ENCODE measurements at places on chromosomes 3 and 15.

GRCh38 chr3:20023623-20024405, 11.8 kb upstream of the PP2D1 start:
- DNase-seq = no peak

DNA sequence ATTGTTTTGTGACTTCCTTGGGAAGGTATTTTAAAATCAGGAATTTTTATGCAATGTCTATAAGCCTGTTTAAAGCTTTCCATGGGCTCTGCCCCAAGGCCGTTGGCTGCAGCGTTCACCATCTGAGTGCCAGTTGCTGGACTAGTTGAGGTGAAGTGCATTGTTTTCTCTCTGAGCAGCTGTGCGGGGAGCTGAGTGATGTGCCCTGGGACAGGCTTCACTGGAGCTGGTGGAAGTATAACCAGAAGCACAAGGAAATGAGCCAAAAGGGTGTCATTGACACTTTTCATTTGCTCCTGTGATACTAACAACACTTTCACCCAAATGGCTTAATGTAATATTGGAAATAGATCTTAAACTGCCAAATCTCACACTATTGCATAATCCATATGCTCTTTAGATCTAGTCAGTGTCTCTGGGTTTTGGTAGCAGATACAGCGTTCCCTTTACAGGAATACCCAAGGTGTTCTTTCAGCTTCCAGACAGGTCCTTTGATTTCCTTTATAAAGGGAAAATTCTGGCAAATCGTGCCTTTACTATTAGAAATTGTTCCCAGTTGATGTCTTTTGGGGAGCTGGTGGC, 29.2 kb downstream of the APH1B start:
- DNase-seq = no peak

DNA sequence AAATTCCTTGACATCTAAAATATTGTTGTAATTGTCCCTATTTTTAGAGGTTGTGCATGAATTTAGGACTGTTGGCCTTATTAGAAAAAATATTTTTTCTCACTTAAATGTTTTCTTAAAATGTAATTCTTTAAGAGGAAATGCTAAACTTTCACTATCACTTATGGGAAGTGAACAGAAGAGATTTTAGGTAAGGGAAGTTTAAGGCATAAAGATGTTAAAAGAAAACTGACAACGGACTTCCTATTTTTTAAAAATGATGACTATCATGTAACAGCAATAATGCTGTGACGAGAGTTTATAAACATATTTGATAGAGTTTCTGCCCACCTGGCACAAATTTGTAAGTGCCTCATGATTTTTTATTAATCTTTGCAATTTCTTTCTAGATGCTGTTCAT, 3.1 kb downstream of the C3orf38 start:
- no peak for DNase-seq

GRCh38 chr3:102484363-102484762, 49.5 kb downstream of the ZPLD1 start:
- DNase-seq = no peak

- DNase-seq = no peak
Measured at GRCh38 chr15:40028853-40029252, 10.1 kb downstream of the SRP14 start.

DNA sequence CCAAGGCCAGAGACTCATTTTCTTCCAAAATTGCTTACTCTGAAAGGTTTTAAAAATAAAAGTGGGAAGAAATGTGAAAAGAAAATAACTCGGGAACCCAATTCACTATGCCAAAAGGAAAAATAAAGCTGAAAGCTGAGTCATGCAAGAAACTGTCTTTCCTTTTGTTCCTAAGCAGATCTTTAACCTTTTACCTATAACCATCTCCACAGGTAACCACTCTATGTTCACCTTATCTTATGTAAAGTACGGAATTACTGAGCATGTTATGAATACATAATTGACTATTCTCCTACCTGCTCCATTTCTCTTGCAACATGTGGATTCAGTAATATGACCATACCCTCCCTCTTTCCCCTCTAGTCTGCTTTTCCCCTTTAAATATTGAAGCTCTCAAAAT, 62.0 kb downstream of the MINDY4B start:
- DNase-seq = no peak

DNA sequence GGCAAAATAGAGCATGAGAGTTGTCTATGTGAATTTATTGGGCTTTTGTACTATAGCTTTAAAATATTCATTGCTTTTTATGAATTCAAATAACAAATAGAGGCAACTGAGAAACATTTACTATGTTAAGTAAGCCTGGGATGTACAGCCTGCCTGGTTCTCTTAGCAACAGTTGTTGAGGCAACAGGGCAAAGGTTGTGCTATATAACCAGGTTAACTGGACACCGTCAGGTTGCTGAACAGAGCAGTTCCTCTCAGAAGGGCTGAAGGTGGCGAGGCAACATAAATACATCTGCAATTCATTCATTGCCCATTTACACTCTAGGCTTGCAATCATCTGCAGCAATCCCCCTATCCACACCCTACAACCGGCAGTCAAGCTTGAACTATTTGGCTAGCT, 78.2 kb downstream of the GTF2E1 start:
- DNase-seq = no peak

- DNase-seq = no peak
Measured at GRCh38 chr3:190074817-190075216, 45.9 kb downstream of the P3H2 start.

DNA sequence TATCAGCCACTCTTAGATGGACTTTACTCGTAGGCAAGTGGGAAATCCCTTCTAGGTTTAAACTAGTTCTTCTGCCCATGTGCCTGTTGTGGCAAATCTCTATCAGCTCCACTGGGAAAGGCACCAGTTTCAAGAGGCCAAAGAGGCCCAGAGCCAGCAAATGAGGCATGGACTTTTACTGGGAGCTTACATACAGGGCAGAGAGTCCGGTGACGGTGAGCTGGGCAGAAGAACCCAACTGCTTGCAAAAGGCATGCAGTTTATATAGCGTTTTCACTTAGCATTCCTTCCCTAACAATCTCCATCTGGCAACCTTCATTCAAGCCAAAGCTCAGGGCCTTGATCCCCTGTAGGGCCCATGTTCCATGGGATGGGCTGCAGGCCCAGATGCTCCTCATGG, 93.0 kb upstream of the C3orf80 start:
- DNase-seq = no peak

DNA sequence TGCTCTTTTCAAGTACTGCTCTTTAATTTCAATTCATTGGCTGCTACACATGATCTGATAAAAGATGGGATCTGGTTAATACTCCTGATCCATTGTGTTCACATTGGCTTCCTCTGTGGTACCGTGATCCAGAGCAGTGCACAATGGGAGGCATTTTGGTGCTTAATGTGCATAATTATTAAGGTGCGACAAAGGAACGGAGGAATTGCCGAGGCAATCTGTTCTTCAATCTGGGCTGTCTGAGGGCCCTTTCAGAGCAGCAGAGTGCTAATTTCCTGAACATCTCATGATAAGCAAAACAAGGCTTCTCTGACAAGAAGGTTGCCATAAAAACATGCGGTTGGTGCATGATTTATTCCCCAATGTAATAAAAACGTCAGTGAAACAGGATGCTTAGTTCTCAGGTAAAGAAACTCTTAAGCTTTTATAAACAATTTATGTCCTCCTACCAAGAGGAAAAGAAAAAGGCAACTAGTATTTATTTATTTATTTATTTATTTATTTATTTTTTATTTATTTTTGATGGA, 64.0 kb upstream of the EPHA3 start:
- peak; percentile 79 for DNase-seq

DNA sequence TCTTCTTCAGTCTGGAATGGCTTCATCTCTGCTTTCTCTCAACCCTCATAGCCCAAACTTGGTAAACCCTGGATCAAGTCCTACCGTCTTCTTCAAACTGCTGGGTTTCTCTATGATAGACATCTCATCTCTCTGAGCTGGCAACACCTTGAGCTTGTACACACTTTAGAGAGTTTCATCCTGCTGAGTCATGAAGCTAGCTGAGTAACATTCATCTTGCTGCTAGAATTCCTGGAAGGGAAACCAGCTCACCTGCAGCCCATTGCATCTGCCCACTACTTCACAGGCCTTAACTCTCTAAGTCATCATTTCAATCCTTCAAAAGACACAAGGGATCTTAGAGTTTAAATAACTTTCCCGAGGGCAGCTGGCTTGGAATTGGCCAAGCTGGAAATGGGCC, 175.5 kb upstream of the RORA start:
- DNase-seq = no peak

DNA sequence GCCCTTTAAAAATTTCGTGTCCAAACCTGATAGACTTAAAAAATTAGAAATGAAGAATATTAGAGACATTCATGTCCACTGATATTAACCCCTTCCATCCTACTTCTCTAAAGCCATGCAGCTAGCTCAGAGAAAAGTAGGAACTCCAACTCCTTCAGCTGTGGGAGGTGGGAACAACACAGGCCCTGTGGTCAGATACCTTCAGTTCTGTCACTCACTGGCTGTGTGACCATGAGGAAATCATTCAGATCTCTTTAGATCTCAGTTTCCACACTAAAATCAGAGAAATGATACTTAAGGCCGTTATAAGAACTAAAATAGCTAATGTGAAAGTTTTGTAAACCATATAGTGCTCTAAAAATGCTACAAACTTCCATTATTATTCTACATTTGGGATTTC, 209.8 kb downstream of the TNIK start:
- DNase-seq = no peak

- DNase-seq = no peak
Measured at GRCh38 chr15:98217356-98217755, 256.9 kb downstream of the ARRDC4 start.

DNA sequence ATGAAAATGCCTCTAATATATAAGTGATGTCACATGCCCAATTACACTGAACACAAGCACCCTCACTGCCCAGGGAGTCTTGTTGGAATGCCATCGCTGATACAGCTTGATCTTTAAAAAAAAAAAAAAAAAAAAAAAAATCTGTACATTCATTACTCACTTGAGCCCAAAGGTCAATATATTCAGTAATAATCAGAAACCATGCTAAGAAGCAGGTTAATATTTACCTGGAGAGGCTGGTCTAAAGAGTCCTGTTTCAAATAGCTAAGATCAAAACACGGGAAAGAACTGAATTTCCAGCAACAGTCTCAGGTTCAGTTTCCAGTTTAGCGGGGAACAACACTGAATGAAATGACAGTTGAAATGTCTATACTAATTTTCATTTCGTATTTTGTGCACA, 109.9 kb downstream of the UACA start:
- DNase-seq = no peak

DNA sequence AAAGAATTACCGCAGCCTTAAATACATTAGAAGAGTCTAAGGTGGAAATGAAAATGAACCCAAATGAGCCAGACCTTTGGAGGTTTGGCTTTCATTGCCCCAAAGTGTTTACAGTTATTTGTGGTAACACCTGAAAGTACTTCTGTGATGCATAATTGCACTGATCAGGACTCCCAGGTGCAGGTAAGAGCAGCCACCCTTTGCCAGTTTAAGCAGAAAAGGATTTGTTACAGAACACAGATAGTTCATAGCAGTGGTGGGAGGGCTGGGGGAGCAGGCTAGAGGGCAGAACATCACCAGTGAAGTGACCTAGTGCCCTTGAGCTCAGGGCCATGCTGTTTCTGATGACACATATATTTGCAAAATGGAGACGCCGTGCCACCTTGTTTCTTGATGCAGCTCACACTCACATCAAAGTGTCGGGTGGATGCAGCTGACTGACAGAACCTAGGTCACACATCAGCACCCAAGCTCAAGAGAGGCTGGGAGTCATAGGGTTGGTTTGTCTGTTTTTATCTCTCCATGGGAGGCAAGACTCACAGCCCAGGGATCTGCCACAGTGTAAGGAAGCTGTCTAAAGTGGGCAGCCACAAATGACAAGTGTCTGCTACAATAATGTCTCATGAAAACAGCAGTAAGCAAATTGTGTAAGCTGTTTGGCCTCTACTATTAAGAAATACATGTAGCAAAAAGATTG, 49.1 kb downstream of the NEK11 start:
- no peak for DNase-seq

DNA sequence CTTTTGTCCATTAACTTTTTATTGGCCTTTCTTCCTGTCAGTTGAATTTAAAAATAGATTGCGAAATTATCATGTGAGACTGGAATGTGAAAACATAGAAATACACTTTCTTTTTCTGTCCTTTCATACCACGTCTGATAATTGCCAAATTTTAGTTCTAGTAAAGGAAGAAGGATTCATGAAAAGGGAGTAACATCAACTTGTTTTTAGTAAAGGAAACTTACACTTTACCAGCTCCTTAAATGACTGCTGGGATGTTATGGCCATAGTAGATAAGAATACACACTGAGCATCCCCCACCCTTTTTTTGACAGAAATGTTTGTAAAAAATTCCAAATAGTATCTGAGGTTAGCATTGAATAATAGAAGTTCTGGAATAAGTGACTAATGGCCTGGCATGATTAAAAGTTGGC, 137.9 kb downstream of the NEO1 start:
- DNase-seq = no peak

GRCh38 chr3:130433306-130433705, 83.7 kb upstream of the COL6A6 start:
- no peak for DNase-seq

DNA sequence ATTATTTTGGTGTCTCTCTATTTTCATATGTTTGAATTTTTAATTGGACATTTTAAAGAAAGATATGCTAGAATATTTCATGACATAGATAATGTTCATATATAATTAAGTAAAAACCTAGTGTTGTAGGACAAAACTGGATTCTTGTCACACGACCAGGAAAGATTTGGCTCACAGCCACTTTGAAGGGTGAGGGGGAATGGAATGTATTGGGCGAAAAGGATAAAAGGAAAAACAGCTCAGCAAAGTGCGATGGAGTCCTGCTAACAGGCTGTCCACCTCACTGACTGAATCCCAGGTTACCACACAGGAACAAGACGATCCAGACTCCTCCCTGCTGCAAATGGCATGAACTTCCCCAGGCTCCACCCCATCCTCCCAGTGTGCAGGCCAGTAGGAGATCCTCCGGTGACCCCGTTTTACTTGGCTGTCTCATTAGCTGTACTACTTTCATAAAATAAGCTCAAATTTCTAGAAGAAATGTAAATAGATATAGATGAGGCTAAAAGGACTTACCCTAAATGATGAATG, 186.2 kb downstream of the CD47 start:
- no peak for DNase-seq

DNA sequence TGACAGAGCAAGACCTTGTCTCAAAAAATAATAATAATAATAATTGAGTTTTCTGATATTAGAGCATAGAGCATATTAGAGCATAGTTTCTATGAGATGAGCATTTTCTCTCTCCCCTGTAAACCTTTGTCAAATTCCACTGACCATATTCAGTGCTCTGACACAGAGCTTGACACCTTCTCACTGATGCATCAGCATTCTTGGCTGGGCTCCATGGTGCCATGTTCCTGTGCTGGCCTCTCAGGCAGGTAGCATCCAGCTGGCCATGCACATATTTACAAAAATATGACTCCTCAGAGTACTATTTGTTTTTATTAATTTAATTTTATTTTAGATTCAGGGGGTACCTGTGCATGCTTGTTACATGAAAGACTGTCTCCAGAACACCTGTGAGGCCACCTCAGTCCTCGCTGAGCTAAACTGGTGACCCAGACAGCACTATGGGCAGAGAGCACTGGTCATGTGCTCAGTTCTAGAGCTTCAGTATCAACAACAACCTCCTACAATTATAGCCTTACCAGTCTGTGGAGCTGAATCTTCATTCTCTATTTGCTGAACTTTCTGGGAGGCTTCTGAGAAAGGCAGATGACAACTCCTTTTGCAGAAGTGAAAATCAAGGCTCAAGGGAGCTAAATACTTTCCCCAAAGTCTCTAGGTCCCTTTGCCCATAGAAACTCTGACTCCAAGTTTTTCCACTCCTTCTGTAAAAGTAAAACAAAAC, 21.6 kb upstream of the SLC28A2 start:
- no peak for DNase-seq

All from NCI-H1105 treated with DMSO at 0.1 percent for 48 hours (cell line).